Spleen (tissue), 13 donors: ENCODE measurements at places on chromosomes 16 and 17.
A peak's percentile ranks its signal among the peaks of the same experiment; 100 is the strongest.

GRCh38 chr16:2776500-2777139, 460 bp downstream of the ELOB start:
- peak; percentile 91 for DNase-seq
- peaks cover 49% of the 10 kb centered on the region for H3K4me1 ChIP-seq
- peak overlapping the region; percentile 100 for H3K27ac ChIP-seq
- no peaks in the 10 kb centered on the region for H3K27me3 ChIP-seq
- peak overlapping the region; percentile 95 for H3K4me3 ChIP-seq
- peaks cover 20% of the 10 kb centered on the region for H3K36me3 ChIP-seq

GRCh38 chr16:57826706-57827625, 24.7 kb upstream of the KIFC3 start:
- H3K27ac ChIP-seq: no peak overlapping the region
- H3K27me3 ChIP-seq: no peaks in the 10 kb centered on the region
- H3K4me3 ChIP-seq: no peak overlapping the region
- peak; percentile 32 for DNase-seq
- H3K4me1 ChIP-seq: no peaks in the 10 kb centered on the region
- H3K36me3 ChIP-seq: no peaks in the 10 kb centered on the region

GRCh38 chr16:14109782-14110727, 38.9 kb downstream of the MRTFB start:
- H3K4me1 ChIP-seq: peaks cover 53% of the 10 kb centered on the region
- no peaks in the 10 kb centered on the region for H3K36me3 ChIP-seq
- peak overlapping the region; percentile 45 for H3K27ac ChIP-seq
- no peaks in the 10 kb centered on the region for H3K27me3 ChIP-seq
- H3K4me3 ChIP-seq: no peak overlapping the region

DNA sequence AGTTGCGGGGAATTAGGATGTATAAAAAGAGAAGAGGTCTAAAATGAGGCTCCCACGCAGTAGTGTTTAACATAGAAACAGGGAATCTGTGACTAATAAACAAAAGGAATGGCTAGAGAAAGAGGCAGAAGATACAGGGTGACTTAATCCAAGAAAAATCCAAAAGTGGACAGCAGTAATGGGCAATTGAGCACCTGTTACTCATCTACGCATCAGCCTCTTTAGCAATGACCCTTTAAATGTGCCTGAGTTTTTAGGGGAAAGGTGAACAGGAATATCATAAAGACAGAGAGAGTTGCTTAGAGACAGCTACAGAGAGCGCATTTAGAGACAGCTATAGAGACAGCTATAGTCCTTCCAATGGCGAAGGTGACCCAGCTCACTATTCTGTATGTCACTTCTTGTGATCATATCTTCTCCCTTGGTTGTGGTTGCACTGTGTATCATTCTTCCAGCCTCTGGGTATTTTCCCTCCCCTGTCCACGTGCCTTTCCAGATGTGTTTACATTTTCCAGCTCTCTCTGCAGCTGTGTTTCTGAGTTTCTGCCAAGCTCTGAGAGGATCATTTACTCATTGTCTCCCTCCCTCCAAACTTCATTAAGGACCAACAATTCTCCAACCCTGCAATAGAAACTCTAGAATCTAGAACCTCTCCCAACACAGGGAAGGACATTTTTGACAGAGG, 61.5 kb downstream of the MYOCD start:
- no peaks in the 10 kb centered on the region for H3K36me3 ChIP-seq
- no peaks in the 10 kb centered on the region for H3K4me1 ChIP-seq
- no peak overlapping the region for H3K27ac ChIP-seq
- H3K4me3 ChIP-seq: no peak overlapping the region
- no peaks in the 10 kb centered on the region for H3K27me3 ChIP-seq

GRCh38 chr16:80323808-80324195, 217.0 kb upstream of the DYNLRB2 start:
- H3K4me1 ChIP-seq: no peaks in the 10 kb centered on the region
- no peak overlapping the region for H3K27ac ChIP-seq
- DNase-seq: no peak

DNA sequence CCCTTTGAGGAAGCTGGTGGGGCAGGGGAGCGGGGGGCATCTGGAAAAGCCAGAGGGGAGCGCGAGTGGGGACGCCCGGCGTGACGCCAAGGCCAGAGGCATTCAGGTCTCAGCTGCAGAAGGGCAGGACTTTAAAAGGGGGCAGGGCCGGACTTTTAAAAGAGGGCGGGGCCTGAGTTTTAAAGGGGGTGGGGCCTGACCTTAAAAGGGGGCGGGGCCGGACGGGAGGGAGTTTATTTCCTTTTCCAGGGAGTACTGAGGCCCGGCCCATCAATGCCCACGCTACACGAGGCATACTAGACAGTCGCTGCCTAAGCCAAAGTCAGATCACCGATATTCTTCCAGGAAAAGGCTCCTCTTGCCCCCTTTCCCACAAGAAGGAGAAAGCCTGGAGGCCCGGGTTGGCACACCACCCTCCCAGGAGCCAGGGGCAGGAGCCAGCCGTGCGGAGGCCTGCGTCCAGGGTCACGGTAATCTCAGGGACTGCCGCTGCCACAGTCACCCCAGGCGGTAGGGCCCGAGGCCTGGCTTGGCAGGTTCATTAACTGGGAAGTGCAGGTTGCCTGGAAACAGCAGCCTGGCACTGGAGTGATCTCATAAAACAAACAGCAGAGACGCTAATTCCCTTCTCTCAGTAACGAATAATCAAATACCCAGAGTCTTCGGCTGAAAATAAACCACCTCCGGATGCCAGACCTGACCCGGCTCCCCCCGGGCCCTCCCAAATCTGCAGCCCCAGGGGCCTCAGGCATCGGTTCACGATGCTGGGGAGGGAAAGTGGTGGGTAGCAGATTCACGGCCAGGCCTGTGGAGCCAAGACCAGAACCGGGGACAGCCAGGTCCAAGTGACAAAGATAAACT, 90.7 kb downstream of the TIMM22 start:
- no peaks in the 10 kb centered on the region for H3K27me3 ChIP-seq
- H3K36me3 ChIP-seq: peaks cover 43% of the 10 kb centered on the region
- no peak for DNase-seq

DNA sequence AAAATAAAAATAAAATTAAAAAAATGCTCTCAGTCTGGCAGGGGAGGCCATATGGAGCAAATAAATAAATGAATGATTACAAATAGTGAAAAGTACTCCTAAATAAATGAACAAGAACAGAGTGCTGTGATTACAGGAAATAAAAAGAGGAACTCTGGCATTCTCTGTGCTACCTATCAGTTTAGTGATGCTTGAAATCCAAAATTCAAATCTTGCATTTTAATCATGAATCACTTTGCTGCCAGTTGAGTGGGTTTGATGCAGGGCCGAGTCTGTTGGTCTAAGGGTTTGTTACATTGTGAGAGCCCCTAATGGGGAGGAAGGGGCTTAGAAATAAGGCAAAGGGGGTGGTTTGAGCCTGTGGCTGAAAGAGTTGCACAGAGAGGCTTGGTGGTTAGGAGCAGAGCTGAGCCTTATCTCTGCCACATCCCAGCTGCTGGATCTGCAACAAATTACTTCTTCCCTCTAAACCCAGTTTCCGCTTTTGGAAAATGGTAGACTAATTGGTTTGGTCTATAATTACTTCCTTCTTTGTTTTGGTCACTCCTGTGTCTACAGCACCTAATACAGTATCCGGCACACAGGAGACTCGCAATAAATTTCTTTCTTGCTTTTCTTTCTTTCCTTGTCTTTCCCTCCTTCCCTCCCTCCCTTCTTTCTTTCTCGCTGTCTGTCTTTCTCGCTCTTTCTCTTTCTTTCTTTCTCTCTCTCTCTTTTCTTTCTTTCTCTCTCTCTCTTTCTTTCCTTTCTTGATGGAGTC, 6.3 kb upstream of the ABCC1 start:
- H3K27ac ChIP-seq: peak overlapping the region; percentile 17
- H3K4me1 ChIP-seq: peaks cover 20% of the 10 kb centered on the region
- no peaks in the 10 kb centered on the region for H3K36me3 ChIP-seq
- no peaks in the 10 kb centered on the region for H3K27me3 ChIP-seq
- no peak overlapping the region for H3K4me3 ChIP-seq

DNA sequence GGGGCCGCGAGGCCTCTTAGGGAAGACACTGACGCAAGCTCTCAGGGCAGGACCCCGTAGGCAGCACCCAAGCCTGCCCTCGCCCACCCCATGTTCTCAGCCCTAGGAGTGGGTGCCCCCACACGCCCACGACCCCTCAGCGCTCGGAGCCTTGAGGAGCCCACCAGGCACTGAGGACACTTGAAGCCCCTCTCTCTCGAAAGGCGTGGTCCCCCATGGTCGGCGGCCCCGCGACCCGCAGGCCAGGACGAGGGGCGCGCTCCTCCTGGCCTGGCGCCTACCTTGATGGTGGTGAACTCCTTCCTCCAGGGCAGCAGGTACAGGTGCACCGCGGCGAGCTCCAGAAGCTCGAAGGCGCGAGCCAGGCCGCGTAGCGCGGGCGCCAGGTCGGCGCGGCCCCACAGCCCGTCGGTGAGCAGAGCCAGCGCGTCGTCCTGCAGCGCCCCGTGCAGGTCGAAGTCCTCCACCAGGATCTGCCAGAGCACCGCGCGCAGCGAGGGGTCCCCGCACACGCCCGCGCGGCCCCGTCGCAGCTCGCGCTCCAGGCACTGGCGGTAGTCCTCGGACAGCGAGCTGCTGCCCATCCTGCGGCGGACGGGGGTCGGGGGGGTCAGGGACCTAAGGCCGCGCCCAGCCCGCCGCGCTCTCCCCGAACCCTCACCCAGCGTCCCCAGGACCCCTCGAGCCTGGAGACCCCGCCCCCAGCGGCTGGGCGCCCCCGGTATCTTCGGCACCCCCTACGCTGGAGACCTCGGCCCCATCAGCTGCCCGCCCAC, 668 bp downstream of the SPATA2L start:
- H3K36me3 ChIP-seq: no peaks in the 10 kb centered on the region
- H3K4me3 ChIP-seq: peak overlapping the region; percentile 62
- peak overlapping the region; percentile 79 for H3K27ac ChIP-seq
- H3K27me3 ChIP-seq: no peaks in the 10 kb centered on the region
- peak; percentile 93 for DNase-seq
- peaks cover 63% of the 10 kb centered on the region for H3K4me1 ChIP-seq
